ENCODE measurements at places on chromosomes 11 and 22.

DNA sequence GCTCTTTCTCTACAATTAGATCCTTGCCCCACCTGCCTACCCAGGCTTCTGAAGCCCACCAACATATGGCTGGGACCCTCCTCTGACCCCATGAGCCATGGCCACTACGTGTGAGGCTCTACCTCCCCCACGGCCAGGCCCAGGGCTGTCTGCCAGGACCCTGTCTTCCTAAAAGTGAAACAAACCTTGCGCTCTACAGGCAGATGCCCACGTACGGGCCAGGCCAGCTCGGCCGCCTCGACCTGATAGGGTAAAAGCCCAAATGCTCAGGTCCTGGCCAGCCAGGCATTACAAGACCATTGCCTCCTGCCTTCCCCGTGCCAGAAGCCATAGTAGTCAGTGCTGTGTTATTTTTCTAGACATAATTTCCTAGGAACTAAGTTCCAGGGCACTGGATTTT lies 1496.4 kb downstream of the BRD1 start:
- no peak for DNase-seq

- no peak for DNase-seq
These were observed 11.1 kb downstream of the RAPSN start for GRCh38 chr11:47437746-47438418.

- DNase-seq = peak; percentile 67
These were observed 13.7 kb downstream of the SULT4A1 start for GRCh38 chr22:43848366-43849171.

DNA sequence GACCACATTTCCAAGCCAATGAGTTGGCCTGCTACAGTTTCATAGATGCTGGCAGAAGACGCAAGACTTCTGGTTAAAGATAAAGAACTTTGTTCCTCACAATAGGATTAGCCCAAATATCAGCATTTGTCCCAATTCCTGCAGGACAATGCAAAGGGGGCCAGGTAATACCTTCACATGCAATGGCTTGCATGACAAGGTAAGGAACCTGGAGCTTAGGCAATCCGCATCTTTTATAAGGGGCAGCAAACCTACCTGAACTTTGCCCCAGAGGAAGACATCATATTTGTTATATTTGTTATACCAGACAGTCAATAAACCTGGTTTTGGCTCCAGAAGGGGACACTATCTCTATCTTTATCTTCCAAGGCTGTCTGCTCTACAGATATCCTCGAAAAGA lies 5.3 kb downstream of the P2RY6 start:
- no peak for DNase-seq

DNA sequence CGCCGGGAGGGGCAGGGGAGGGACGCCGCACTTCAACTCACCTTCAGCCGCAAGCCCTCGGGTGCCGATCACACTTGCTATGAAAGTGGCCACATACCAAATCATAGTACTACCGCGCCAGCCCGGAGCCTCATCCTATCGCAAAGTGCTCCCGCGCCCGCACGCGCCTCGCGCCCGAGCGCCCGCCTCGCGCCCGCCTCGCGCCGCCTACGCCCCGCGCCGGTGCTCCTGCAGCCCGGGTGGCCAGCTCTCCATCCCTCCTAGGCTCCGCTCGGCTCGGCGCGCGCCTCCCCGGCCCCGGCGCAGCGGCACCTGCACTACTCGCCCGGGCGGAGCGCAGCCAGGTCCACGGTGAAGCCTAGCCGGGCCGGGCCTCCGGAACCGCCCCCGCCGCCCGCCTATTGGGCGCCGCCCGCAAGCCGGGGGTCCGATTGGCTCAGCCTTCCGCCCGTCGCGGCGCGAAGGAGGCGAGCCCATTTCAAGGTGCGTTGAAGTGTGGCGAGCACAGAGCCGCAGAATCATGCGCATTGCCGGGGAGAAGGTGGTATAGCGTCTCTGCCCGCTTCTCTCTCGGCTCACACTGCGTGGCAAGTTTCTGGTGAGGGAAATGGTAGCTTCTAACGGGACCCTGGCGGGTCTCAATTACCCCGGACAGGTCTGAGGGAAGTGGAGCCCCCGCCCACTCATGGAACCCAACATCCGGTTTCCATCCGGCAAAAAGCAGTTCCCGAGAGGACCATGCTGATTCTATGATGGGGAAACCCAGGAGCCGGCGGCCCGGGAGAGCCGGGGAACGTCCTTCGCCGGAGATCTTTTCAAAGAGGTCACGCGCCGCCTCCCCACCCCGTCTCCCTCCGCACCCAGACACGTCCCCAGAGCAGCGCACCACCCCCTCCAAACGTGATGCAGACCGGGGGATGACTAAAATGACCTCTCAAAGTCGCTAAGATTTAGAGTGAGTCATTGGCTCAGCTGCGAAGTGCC lies at the start of gene IGSF9B:
Gene IGSF9B, minus strand, starts transcription at position 319 of the 984 bp plus-strand sequence. Its CDS starts 214 bp downstream, at position 105.
- peak; percentile 99 for DNase-seq

- DNase-seq = peak; percentile 48
These were observed 720 bp downstream of the PACS1 start for GRCh38 chr11:66070604-66071380.

DNA sequence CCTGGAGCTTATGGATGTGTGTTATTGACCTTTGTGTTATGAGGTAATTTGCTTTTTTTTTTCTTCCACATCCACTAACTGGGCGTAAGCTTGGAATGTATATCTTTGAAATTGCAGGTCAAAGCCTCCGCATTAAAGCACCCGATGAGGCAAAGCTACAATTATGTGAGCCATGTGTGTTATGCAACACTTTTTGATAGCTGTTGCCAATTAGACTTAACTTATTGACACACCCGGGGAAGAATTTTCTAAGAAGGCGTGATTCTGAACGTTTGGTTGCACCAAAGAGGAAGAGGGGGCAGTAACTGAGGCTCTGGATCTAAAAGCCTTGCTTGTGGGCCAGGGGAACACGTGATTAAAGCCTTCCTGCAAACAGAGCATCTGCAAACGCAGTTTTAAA lies 610 bp upstream of the TEX12 start:
- peak; percentile 21 for DNase-seq

GRCh38 chr11:64264371-64264852 lies 13.1 kb downstream of the PLCB3 start:
- no peak for DNase-seq

- DNase-seq = no peak
These were observed 46.8 kb downstream of the PAMR1 start for GRCh38 chr11:35478471-35479091.

- DNase-seq = peak; percentile 30
These were observed 17.2 kb upstream of the CD59 start for GRCh38 chr11:33753304-33753967.

GRCh38 chr11:90844041-90844440 lies 621.2 kb upstream of the CHORDC1 start:
- DNase-seq = no peak

GRCh38 chr11:113372309-113372708 lies 15.3 kb upstream of the ANKK1 start:
- no peak for DNase-seq

- DNase-seq = no peak
These were observed 146.3 kb upstream of the B3GAT1 start for GRCh38 chr11:134558258-134558835.

DNA sequence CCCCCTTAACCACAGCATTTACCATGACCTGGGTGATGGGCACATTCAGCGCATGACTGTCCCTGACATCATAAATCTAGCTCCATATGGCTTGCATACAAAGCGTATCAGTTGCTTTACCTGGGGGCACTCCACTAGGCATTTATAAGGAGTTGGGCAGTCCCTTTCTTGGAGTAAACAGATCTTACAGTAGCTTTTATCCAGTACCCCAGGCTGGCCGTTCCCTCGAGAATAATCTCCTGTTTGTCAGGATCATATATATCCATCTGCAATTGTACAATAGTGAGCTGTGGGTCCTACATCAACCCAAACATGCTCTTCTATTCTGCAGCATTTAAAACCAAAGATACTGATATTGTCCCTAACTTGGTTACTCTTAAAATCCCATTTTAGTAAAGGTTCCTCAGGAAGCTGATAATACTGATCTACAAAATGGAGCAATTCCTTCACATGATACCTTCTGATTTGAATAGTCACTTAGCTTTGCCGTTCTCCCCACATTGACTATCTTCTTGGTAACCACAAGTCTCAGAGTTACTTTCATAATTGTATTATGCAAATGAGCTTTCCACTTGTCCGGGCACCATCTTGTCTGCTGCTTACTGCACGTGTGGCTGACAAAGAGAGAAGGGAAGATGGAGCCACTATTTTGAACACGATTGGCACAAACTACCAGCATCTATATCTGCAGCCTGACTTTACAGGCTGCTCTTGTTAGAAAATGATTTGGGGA lies 205.0 kb downstream of the CWF19L2 start:
- no peak for DNase-seq

GRCh38 chr11:64759131-64759721 lies 548 bp downstream of the PYGM start:
- DNase-seq = no peak

GRCh38 chr22:25817092-25817943 lies 75.3 kb downstream of the MYO18B start:
- no peak for DNase-seq

- no peak for DNase-seq
These were observed 96.0 kb upstream of the BDNF start for GRCh38 chr11:27795955-27796861.

Measured in AG08395 (cell line).